OCI-LY7 (cell line): ENCODE measurements at places on chromosomes 12 and 14.

GRCh38 chr12:7120166-7120565 lies 8.5 kb downstream of the RBP5 start:
- DNase-seq: no peak

DNA sequence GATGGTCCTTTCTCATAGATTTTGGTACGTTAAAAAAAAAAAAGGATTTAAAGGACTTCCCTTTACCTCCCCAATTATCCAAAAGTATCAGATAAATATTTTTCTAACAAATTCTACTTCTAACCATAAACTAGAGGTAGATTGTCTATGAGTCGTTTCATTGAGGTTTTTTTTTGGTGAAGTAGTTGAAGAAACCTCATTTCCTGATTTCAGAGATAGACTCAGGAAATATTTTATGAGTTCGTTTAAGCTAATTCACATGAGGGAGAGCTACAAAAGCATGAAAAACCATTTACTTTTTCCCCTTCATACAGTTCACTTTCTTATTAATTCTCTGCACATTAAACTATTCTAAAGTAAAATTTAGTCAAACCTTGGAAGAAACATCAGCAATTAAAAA lies 112.5 kb downstream of the RALGAPA1 start:
- DNase-seq: no peak

DNA sequence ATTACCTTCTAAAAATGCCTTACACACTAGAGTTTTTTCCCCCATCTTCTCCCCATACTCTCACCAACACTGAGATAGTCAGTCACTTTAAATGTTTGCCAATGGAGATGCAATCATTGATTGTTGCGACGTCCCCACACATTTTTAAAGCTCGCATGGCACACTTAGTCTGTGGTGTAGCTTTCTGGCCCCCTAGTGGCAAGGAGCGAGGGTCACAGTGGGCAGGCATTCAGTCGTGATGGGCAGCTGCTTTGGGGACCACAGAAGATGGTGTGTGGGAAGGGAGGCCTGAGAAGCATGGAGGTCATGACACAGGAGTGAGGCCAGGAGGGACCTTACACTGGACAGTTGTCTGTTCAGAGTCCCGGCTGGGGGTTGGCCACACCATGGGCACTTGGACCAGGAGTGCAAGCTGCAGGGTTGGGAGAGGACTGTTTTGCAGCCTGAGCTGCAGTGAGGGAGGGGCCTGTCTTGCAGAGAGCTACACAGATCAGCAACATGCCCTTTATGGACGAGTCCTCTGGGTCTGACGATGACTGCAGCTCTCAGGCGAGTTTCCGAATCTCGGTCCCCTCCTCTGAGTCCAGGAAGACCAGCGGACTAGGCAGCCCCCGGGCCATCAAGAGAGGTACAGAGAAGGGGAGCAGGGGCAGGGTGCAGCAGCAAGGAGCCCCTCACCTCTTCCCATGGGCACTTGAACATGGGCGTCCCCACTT lies 28.6 kb downstream of the PIGH start:
- peak; percentile 67 for DNase-seq

- no peak for DNase-seq
Measured at GRCh38 chr12:129496226-129496625, 407.6 kb downstream of the TMEM132D start.

DNA sequence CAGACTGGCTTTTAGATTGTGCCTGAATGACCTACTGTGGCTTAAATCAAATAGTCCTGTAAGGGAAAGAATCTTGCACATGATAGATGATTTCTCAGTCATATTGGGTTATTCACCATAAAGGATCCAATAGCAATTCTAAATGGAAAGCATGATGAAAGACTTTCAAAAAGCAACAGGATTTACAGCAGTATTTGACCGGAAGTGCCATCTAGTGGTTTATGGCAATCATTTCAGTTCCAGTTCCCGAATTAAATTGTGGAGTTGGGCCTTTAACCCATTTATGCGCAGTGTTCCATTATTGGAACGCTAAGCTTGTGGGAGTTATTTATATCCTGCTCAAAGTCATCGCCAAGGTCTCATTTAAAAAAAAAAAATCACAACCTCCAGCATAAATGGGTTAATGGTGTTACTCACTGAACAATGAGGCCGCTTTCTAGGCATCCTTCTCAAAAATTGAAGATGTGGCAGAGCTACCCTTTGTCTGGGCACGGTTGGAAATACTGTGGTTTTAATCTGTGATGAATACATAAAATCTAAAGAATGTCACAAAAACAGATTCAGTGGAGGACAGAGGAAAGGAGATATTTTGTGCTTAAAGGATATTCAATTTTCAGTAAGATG lies 60.8 kb upstream of the REP15 start:
- peak; percentile 45 for DNase-seq

- no peak for DNase-seq
Measured at GRCh38 chr12:109923481-109924245, 23.6 kb downstream of the TCHP start.

DNA sequence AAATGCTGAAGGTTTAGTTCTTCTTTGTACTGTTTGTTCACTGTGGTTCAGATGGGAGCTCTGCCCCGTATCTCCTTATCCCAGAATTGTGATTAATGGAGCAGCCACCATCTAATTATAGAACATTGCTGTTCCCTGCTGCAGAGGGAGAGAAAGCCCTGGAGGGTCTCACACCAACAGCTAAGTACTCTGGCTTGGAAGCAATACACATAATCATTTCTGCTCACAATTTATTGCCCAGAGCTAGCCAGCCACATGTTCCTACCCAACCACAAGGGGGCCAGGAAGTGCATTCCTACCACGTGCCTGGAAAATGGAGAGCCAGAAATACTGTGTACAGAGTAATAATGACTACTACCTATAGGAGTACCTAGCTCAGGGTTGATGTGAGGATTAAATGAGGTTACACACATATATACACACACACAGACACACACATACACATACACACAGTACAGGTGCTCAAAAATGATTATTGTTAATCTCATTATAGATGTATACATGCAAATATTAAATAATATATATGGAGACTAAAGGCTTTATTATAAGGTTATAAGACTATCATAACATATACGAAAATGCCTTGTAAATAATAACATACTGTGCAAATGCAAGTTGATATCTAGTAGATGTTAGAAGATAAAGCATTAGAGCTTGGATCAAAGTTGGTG lies 22.3 kb downstream of the MSRB3 start:
- DNase-seq: peak; percentile 1

- no peak for DNase-seq
Measured at GRCh38 chr12:50690925-50691324, 73.0 kb upstream of the ATF1 start.

DNA sequence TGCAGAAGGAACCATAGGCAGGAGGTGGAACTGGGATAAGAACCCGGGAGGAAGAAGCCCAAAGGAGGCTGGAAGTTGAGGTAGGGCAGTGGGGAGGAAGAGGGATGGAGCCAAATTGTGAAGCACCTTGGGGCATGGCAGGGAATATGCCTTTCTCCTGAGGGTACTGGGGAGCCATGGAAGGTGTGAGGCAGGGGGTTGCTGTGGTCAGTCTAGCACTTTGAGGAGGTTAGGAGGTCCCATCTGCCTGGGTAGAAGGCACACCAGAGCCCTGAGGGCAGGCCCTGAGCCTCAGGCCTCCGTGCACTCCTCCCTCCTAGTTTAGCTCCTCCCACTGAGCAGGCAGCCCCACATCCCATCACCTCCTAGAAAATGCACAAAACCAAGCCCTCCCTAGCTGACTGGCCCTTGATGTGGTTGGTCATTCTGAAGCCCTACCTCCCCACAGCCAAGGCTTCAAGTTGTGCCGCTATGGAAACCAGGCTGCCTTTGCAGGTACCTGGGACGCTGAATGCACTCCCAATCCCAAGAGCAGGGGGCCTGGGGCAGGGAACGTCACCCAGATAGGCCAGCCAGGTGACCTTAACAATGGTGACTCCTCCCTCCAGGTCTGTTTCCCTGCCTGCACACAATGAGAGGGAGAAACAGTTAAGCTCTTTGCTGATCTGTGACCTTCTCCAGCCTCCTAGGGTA lies 15.1 kb downstream of the PHETA1 start:
- no peak for DNase-seq

DNA sequence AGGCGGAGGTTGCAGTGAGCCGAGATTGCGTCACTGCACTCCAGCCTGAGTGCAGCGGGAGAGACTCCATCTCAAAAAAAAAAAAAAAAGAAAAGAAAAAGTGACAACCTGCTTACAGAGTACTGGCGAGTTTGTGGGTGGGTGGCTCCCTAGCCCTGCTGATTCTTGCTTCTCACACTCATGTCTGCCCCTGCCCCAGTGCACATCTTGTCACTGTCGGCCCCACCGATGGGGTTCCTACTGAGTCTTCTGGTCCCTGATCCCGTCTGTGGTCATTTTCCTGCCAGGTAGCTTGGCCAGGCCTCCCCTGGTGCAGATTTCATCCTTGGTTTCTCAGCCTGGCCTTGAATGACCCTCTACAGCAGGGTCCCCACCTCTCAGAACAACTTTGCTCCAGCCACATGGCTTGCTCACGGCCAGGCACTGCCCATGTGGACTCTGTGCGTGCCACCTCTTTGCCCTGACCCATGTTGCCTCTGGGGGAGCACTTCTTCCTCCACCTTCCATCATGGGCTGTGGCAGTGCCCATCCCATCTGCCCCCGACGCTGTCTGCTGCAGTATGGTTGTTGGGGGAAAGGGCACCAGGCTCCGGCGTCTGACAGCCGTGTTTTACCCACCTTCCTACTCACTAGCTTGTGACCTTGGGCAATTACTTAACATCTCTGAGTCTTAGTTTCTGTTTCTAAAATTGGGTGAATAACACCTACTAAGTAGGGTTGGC lies 2.1 kb upstream of the PTPN6 start:
- DNase-seq: no peak

DNA sequence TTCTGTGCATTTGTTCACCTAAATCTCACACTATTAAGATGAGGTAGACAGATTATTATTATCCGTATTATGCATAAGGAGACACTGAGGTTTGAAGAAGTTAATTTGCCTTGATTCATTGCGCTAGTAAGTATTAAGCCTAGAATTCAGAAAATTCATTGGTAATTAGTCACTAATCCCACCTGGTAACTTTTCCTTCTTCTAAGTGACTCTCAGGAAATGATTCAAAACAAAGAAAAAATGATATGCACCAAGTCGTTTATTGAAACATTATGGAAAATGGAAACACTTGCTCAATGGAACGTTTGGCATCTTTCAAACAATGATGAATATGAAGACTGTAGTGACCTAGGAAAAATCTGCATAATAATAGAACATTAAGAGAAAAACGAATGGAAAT lies 15.2 kb downstream of the RFX4 start:
- no peak for DNase-seq

GRCh38 chr12:62907078-62907477 lies 27.9 kb downstream of the PPM1H start:
- DNase-seq: no peak

DNA sequence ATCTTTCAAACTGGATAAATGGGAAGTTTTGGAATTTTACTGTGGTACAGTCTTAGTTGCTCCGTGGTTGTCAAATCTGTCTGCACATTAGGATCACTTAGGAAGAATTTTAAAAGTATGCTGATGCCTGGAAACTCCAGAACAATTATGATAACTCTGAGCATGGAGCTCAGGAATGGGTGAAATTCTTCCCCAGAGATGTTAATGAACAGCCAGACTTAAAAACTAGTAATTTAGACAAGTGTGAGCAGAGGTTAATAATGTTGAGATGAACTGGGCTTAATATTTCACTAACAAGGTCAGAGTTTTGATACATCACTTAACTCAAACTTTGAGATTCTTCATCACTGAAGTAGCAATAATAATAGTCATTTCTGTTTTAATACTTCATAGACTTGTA lies 94.5 kb downstream of the NTS start:
- no peak for DNase-seq

GRCh38 chr12:168763-169525 lies 45.0 kb downstream of the SLC6A12 start:
- no peak for DNase-seq

- DNase-seq: no peak
Measured at GRCh38 chr14:38138473-38139138, 69.1 kb upstream of the SSTR1 start.

DNA sequence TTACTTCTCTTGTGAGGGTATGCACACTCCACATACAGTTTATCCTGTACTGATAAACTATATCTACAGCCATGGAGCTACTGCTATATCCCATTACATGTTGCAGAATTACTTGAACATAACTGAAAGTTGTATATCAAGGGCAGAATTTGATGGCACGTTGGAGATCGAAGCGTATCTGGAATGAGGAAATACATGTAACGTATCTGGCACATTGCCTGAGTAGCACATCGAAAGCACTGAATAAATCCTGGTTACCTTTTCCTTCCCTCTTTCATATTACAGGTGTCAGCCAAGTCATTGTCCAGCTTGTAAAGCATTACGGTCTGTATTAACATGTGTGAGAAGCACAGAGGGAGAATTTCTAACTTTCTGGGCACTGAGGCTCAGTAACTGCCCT lies 42.1 kb upstream of the LIN7A start:
- no peak for DNase-seq

DNA sequence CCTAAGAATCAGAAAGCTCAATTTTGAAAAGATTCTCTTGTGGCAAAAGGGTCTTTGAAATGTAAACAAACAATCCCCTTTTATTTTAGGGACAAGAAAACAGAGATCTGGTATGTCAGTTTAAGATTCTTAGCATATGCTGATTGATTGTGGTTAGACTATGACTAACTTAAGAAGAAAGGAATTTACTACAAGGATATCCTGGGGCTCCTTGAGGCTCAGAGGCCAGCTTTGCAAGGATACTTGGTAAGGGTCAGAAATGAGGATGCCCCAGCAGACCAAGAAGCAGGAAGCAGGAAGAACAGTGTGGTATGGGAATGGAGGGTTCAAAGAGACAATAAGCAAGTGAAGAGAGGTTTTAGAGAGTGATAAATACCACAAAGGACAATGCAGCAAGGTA lies 474.6 kb downstream of the ETNK1 start:
- DNase-seq: no peak

DNA sequence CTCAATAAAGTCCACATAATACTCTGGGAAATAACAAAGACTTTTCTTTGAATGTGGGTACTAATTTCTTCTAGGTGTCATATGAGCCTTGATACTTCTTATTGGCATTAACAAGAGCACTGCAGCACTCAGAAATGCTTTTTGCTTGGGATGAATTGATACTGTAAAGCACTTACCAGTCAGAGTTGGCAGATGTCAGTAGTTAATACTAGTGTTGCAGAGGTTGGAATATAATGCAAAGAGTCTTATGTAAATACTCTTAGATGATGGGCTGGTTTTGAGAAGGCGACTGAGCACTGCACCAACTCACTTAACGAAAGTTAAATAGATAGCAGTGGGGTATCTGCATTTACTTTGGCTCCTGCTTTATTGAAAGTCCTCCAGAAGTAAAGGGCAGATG lies 25.6 kb upstream of the MBIP start:
- no peak for DNase-seq

DNA sequence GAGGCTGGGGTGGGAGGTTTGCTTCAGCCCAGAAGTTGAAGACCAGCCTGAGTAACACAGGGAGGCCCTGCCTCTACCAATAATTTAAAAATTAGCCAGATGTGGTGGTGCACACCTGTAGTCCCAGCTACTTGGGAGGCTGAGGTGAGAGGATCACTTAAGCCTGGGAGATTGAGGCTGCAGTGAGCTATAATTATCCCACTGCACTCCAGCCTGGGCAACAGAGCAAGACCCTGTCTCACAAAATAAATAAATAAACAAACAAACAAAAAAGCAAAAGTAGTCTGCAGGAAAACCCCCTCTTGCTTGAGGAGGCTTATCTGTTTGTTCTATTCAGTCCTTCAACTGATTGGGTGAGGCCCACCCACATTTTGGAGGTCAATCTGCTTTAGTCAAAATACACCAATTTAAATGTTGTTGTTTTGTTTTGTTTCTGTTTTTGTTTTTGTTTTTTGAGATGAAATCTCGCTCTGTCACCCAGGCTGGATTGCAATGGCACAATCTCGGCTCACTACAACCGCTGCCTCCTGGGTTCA lies 24.9 kb upstream of the TXNRD1 start:
- DNase-seq: no peak
